ENCODE measurements at places on chromosomes 5 and 9.
A peak's percentile ranks its signal among the peaks of the same experiment; 100 is the strongest.

DNA sequence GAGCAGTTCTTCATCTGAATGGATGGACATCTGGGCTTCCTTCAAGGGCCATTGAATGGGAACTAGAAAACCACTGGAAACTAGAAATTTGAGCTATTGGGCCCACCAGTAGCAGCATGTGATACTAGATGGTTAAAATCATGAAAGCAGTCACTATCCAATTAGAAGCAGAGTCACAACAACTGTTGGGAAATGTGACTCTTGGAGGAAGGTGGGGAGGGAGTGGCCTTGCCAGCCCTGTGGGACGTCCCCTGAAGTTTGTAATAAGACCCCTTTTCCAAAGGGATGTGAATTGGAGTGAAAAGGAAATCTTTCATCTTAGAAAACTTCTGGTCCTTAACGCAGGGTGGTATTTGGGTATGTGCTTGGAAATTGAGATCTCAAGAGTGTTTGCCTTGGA lies 5.6 kb downstream of the RAB24 start:
- no peak for DNase-seq

DNA sequence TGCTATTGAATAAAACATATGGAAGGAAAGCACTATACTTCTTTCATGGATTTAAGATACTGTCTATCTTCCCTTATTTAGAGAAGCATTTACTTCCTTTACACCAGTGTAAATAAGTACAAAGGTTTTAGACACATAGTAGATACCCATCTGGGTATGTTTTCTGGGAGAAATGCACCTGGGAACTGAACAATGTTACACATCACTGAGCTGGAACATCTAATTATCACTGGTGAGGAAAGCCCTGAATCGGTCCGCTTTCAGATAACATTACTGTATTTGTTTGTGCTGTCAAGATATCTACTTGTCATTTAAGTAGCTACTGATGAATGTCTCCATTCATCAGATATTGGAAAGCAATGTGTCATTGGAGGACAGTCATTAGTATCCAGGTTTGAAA lies 964.7 kb upstream of the PTPRD start:
- DNase-seq = no peak

GRCh38 chr9:13569602-13570067 lies 290.1 kb upstream of the MPDZ start:
- no peak for DNase-seq

DNA sequence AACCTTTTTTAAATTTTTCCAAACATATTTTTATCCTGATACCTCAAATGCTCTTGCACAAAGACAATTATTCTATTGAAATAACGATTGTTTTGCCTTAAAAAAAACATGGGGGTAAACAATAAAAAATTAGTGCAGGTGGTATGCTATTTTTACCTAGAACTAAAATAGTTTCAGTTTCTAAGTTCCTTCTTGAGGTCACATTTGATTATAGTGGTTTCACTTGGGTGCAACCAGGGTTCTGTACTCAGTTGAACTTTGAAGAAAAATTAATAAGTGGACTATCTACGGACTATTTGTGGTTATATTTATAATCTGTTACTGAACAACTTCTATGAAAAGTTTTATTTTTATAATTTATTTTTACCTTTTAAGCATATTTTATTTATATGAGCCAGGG lies 387.1 kb upstream of the IZUMO3 start:
- no peak for DNase-seq

- no peak for DNase-seq
These were observed 4.6 kb upstream of the PTGDS start for GRCh38 chr9:136972743-136973142.

GRCh38 chr5:26236936-26237335 lies 801.5 kb downstream of the CDH9 start:
- DNase-seq = no peak

DNA sequence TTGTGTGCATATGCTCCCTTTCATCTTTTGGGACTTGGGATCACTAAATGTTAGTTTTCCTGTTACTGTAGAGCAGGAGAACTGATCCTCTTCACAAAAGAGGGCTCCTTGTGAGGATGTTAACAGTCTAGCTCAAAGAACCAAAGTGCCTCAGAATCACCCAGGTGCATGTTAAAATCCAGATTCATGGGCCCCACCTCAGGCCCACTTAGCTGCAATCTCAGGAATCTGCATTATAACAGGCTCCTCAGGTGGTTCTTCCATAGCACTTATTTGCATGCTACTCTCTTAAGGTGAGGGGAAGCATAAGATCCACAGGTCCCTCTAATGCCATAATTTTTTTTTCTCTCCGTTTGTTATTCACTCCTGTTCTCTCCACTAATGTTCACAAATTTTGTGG lies 14.8 kb upstream of the MEF2C start:
- DNase-seq = no peak

- DNase-seq = no peak
These were observed 21.6 kb upstream of the TCF7 start for GRCh38 chr5:134092875-134093274.

- DNase-seq = no peak
These were observed 4.9 kb upstream of the C7 start for GRCh38 chr5:40904205-40904993.

GRCh38 chr5:180875860-180876426 lies 14.9 kb upstream of the ZFP62 start:
- DNase-seq = no peak

DNA sequence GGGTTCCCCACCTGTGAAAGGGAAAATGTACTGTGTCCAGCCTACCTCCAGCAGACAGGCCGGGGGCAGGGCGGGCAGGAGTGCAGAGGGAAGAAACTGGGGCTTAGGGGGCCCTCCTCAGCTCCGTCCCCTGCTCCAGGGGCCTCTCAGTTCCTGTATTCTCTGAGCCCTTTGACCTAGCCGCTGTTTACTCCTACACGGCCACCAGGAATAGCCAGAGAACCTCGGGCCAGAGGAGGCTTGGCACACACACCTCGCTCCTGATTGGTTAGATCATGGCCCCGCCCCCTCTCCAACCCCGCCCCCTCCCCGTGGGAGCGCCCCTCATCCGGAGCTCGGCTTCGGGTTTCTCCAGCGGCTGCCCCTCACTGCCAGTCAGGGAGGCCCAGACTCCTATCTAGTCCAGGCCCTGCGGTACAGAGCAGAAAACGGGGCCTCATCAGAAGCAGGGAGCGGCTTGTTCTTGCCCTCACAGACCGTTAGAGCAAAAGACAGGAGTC lies 2.2 kb downstream of the ST6GALNAC6 start:
- DNase-seq = no peak

DNA sequence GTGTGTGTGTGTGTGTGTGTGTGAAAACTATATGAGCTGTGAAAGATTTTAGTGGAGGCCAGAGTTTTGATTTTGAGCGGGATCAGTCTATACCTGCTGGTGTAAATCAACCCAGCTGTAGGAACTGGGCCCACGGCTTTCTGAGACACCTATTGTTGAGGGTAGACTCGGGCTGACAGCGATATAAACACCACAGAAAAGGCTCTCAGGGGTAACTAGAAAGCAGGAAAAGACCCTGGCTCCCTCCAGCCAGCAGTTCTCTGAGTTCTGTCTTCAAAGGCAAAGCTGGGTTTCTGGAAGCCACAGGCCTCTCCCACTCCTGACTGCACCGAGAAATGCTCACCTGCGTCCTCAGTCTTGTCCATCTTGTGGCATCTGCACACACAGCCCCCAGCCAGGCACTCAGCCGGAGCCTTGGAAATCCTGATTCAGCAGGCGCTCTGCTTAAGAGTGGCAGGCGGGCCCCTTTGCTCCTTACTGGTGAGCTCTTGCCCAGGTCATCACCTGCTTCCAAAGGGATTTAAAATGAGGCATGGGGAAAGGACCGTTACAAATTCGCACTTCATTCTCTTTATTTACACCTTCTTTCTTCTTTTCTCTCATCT lies 223.3 kb downstream of the NDUFS4 start:
- no peak for DNase-seq

DNA sequence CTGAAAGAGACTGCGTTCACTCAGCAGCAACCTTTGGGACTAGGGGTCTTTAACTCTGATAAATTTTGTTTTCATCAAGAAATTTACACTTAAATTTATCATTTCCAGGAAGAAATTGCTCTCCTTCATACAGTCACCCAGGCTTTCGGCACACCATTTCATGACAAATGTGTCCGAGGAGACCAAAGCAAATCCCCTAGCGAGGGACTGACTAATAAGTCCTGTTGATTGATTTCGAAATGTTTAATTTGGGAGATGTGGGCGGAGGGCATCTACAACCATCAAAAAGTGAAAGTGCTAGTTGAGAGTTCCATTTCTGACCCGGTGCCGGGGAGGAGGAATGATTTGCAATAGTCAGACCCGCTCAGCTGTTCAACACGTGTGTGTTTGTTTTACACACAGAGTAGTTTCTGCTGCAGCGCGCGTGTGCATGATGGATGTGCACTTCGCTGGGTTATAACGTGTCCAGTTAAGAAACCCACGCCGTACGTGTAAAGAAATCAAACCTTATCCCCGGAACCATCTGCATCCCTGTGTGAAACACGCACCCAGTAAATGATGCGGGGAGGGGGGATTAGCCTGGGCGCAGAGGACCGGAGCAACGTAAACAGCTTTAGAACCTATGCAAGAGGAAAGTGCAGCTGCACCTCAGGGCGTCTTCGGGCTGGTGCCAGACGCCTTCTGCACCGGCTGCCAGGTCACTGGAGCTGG lies 845 bp upstream of the NR4A3 start:
- peak; percentile 21 for DNase-seq

GRCh38 chr5:15383469-15383868 lies 116.5 kb upstream of the FBXL7 start:
- DNase-seq = no peak

- no peak for DNase-seq
These were observed 52.3 kb downstream of the FBXO38 start for GRCh38 chr5:148436029-148436428.

- no peak for DNase-seq
These were observed 31.3 kb downstream of the ANKHD1 start for GRCh38 chr5:140432916-140433315.

DNA sequence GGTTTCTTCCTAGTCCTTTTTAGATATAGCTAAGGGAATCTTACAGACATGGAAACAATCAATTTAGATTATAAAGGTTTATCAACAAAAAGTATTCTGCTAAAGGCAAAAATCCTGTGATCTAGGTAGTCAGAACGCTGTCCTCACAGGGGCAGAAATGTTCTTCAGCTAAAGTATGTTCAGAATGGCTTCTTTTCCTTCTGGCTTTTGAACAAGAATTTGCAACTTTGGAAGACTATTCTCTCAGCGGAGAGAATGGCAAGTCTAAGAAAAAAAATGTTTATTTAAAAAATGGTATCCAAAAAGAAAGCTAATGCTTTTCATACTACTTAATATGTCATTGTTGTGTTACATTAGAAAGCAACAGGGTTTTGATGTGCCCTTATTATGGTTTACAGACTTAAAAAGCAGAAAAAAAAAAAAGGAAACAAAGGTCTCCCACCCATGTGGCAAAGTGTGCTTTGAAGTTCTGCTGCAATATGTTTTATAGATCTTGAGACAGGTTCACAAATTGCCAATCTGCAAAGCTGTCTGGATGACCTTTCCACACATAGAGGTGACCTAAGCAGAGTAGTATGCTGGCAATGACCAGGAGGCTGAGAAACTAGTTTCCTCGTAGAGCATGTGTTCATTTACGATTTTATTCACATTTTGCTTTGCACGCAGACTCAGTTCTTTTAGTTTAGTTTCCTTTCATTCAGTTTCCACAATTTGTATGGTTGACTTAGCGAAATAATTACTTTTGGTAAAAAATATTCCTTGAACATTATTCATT lies 45.1 kb upstream of the PJA2 start:
- DNase-seq = no peak

DNA sequence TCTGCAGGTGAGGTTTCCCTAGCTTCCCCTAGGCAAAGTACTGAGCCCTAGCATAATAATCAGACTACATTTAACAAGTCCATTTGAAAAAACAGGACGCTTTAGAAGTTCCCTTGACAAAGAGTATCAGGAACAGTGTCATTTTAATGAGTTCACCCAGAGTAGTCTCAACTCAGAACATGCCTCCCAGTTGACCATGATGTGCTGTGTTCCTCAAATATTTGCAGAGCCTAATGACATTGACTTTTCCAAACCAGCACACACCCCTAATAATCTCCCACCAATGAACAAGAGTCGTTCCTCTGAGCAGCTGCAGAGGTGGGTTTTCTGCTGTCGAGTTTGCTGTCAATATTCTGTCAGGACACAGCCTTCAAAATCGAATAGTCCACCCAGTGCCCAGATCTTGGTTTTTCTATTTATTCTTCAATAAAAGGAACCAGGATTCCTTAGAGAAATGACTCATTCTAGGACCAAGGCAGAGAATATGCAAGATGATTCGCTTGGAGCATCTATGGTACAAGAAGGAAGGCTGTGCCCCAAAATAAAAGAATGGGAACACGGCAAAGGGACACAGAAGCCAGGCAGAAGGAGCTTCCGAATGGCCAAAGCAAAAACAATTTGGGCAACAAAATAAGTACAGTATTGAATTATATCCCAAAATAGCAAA lies 57.6 kb downstream of the OTULIN start:
- DNase-seq = no peak

DNA sequence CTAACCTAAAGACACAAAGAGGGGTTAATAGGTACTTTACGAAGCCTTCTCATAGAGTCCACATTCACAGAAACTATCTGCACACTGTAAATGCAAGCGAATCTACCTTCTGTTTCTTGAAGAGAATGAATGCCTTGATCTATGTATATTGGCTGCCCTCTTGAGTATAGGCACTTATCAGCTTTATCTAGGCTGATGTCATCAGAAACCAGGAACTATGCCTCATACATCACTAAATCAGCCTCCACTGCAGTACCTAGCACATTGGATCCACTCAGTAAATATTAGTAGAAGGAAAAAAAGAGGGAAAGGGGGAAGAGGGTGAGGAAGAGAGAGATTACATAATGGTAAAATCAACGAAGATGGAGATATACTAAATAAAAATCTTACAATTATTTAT lies 477.1 kb downstream of the CAAP1 start:
- DNase-seq = no peak

GRCh38 chr9:97787551-97787950 lies 65.5 kb upstream of the FOXE1 start:
- no peak for DNase-seq

GRCh38 chr5:178324481-178325310 lies 92.1 kb upstream of the PHYKPL start:
- DNase-seq = no peak

DNA sequence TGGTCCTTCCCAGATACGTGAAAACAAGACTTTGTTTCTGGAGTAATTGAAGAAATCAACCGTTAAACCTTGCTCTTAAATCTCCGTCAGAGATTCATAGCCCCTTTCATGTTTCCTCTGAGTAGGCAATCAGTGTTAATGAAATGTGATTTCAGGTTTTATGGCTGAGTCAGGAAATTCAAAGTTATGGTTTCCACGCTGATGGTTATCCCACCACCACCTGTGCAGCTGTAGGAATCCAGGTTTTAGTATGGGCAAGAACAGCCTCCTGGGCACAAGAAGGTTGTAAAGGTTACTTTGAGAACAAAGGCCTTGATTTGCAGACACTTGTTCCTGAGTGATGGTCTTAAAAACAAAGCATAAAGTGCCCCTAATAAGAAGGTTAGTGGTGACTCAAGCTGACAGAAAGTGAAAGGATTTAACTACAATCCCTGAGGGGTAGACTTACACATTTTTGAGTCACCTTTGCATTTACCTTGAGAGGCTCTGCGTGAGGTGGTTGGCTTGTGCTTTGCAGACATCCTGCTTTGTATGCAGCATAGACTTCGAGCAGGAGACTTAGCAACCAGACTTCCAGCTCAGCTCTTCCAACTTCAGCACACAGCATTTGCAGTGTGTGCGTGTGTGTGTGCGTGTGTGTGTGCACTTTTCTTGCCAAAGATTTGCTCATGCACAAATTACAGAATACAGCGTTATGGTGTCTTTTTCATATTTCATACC lies 159.6 kb downstream of the TLE4 start:
- DNase-seq = no peak
